ENCODE measurements at places on chromosomes 3 and 15.

DNA sequence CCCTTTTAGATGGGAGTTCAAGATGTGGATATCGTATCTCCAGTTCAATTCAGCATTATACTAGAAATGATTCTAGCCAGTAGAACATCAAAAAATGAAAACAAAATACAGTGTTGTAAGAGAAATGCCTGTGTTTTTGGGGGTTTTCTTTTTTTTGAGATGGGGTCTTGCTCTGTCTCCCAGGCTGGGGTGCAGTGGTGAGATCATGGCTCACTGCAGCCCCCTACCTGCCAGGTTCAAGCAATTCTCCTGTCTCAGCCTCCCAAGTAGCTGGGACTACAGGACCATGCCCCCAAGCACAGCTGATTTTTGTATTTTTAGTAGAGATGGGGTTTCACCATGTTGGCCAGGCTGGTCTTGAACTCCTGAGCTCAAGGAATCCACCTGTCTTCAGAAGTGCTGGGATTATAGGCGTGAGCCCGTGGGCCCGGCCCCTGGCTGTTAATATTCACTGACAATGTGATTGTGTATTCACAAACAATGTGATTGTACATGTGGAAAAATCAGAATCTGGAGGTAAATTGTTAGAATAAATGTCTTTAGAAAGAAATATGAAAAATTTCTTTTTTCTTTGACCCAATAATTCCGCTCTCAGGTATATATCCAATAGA is 59.0 kb downstream of the ARIH1 start:
- no peak for DNase-seq

DNA sequence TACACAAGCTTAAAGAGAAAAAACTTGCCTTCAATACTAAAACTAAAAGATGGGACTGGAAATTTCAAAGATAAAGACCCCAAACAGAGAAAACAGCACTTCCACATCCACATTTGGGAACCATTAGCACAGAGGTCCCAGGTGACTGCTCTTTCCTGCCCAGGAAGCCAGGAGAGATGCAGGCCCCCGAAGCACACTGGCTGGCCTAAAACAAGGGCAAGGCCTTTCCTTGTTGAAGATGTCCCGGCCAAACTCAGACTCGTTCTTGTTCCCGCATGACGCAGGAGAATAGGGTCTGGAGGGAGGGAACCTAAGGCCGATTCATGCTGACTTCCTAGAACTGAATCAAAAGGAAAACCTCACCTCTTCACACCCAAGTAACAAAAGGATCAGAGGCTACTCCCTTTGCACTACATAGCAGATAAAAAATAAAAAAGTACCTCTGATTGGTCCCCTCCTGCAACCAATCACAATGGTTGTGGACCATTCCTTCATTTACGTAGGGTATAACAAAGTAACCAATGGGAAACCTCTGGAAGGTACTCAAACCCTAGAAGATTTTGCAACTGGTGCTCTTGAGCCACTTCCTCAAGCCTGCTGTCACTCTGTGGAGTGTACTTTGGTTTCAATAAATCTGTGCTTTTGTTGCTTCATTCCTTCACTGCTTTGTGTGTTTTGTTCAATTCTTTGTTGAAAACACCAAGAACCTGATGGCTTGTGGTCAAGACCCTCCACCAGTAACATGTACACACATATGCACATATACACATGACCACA is 48.7 kb downstream of the EFCAB12 start:
- DNase-seq: no peak

- peak; percentile 70 for DNase-seq
Observed at GRCh38 chr3:124928333-124929202, 6.0 kb downstream of the MUC13 start.

GRCh38 chr3:31973837-31974236 is 7.2 kb downstream of the OSBPL10 start:
- DNase-seq: no peak

GRCh38 chr3:181824961-181825360 is 113.2 kb downstream of the SOX2 start:
- no peak for DNase-seq

- DNase-seq: no peak
Observed at GRCh38 chr3:161187046-161187445, 34.1 kb upstream of the NMD3 start.

GRCh38 chr3:117762621-117763037 is 1053.0 kb downstream of the TUSC7 start:
- DNase-seq: no peak

DNA sequence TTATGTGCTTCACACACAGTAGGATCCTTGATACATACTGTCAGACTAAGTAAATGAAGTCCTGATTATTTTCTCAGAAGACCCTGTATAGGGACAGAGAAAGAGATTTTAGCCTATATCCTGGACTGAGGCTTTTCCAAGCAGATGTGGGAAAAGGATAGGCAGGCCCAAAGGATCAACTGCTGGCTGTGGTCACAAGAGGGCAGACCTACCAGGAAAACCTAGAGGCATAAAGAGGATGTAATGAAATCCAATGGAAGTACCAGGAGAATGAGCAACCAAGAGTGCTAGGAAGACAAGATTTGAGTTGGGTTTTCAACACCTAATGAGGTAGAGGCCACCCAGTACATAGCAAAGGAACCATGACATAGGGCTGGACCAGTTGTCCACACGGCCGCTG is 23.1 kb downstream of the DCLK3 start:
- no peak for DNase-seq

DNA sequence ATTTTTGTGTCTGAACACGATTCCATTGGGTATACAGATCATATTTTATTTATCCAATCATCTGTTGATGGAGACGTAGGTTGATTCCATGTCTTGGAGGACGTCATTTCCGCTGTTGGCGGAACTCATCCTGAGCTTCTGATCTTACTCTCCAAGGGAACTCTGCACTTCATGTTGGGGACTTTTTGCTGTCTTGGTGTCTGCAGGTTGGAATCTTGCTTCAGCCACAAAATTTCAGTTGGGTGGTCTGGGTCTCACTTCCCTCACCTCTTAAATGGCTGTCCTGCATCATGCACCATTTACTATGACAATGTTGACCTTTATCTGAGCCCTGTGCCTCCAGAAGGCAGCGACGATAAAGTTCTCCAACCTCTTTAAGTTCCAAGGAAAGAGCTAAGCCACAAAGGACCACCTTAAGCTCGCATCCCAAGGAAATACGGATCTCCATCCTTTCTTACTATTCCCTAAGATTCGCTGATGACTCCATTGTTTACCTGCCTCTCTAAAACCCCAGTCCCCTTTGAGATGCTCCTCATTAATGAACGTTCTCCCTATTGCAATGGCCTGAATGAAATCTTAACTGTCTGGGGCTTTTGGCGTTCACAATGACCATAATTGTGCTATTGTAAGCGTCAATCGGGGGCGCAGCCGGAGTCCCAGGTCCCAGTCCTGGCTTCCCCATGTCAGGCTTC is 23.1 kb upstream of the RNU6-1 start:
- no peak for DNase-seq

- DNase-seq: no peak
Observed at GRCh38 chr3:12569836-12570235, 12.9 kb downstream of the MKRN2 start.

All from fibroblast of skin of right quadriceps (primary cell).